ENCODE measurements at places on chromosomes 7 and 10. TPM values are rescaled to one million over a fixed set of nuclear protein-coding genes. Genes with fewer than 3 reads are reported as not detected.
A peak's percentile ranks its signal among the peaks of the same experiment; 100 is the strongest.

OPALIN gene
- not detected for total RNA-seq

GRCh38 chr7:156840134-156840533 is 52.8 kb downstream of the LMBR1 start:
- DNase-seq = no peak

- DNase-seq = peak; percentile 27
Observed at GRCh38 chr10:323651-324293, 188.5 kb downstream of the ZMYND11 start.

DNA sequence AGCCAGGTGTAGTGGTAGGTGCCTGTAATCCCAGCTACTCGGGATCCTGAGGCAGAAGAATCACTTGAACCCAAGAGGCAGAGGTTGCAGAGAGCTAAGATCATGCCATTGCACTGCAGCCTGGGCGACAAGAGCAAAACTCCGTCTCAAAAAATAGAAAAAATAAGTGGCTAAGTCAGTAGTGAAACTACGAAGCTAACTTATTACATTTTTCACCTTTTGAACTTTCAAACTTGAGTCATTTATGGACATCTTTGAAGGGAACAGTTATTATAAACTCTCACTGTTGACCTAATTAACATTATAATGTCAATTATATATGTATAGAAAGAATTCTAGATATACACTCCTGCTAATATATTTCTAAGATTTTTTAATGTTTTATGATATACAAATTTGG is 541.5 kb upstream of the C7orf33 start:
- DNase-seq = no peak

GRCh38 chr7:28132959-28133870 is 47.4 kb downstream of the JAZF1 start:
- DNase-seq = no peak

INA gene
- 0.27 TPM for total RNA-seq

NOBOX gene
- not detected for total RNA-seq

DNA sequence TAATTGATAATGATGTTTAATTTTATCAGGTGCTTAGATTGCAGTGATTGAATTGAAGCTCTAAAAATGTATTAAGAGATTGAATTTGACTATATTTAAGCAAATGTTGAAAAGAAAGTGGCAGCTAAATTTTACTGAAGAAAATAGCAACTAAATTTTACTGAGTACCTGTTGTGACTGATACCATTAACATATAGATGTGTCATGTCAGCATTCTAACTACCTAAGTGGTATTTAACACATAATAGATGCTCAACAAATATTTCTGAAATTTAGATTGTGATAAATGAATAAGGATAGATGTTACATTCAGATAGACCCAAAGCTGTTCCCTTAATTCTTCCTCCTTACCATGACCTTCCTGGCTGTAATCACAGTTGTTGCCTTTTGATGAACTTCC is 350.9 kb upstream of the VWC2 start:
- no peak for DNase-seq

DNA sequence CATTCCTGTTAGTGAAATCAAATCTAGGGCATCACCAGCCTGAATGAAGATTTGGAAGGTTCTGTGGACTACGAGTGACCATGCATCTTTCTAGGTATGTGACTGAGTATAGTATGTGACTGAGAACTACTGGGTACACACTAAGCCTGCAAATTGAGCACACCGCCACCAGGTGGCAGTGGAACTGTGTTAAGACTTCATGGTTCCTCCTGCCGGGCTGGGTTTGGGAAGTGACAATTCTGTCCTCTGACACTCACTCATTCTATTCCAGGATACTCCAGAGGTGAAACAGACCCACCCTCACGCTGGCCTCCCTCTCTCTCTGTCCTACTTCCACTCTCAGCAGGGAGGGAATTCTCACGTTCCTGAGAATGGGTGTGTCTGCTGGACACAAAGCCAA is 84.0 kb upstream of the TMEM248 start:
- DNase-seq = no peak

GRCh38 chr10:62005687-62006086 is 104.2 kb downstream of the ARID5B start:
- DNase-seq = no peak

DNA sequence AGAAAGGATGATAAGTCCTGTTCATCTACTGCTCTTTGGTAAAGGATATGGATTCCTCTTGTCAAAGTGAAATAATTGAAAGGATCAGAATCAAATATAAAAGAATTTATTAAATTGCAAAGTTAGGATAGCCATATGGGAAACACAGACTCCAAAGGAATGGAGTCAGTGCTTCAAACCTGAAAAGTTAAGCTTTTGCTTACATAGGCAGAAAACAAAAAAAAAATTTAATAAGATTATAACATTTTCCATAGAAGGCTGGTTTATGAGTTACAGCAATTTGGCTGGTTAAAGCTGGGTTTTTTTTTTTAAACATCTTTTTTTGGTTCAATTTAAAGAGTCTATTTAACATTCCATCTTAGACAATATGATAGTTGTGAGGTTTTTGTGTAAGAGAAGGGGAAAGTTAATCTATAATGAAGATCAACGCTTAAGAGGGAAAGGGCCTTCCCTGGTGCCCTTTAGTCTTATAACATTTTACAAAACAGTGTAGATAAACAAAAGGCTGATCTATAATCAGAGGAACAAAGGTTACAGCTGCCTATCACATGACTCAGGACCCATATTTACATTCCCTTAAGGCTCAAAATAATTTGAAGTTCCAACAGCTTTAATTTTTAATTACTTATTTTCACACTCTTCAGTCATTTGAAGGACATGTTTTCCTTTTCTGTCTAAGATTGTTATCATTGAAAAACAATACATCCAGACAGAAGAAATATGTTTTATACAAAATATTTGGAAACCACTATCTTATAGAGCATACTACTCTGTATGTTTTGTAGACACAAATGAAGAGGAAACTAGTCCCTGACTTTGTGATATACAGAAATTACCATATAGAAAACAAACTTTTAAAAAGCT is 234.3 kb upstream of the MBL2 start:
- DNase-seq = no peak

DNA sequence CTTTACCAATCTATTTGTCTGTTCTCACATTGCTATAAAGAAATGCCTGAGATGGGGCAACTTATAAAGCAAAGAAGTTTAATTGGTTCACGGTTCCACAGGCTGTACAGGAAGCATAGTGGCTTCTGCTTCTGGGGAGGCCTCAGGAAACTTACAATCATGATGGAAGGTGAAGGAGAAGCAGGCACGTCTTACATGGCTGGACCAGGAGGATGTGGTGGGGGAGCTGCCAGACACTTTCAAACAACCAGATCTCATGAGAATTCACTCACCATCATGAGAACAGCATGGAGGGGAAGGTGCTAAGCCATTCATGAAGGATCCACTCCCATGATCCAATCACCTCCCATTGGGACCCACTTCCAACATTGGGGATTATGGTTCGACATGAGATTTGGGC is 64.8 kb upstream of the SEPHS1 start:
- no peak for DNase-seq

FAM204A gene
- total RNA-seq = 65.0 TPM

DNA sequence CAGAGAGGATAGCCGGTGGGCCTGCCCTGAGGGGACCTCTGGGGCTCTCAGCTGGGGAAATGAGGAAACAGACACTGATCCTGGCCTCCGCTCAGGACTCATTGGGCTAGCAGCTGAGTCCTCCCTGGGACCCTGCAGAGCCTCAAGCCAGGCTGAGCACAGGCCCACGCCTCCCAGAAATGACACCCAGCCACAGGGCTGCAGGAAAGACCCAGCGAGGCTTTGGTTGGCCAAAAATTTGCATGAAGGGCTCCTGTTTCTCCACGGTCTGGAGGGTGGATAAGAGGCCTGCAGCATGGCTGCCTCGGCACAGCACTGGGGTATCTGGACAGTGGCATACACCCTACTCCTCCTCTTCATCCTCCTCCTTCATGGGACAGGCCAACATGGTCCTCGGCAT is 60.4 kb downstream of the ZNF33B start:
- DNase-seq = no peak

GRCh38 chr7:14207138-14207537 is 217.7 kb upstream of the ETV1 start:
- DNase-seq = no peak

- no peak for DNase-seq
Observed at GRCh38 chr10:120700426-120700825, 150.7 kb upstream of the WDR11 start.

- DNase-seq = no peak
Observed at GRCh38 chr10:122510736-122511135, 49.4 kb downstream of the HTRA1 start.

GRCh38 chr10:103605359-103606096 is 112.0 kb downstream of the NEURL1 start:
- peak; percentile 28 for DNase-seq

DNA sequence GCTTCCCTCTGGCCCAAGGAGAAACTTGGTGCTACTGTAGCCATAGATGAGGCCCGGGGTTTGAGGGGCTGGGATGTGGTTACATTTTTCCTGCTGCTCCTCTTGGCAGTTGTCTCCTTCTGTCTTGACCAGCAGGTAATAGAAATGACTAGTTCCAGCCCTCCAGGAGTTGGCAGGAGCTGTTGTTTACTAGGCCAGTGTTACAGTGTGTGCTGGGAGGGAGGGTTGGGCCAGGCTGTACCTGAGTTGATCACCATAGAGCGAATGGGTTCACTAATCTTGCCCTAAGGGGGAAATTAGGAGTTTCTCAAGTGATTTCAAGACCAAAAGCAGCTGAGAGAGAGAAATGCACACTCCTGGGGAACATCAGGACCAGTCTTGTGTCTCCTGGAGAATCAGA is 34.9 kb downstream of the PAX2 start:
- no peak for DNase-seq

NPFFR1 gene
- not detected for total RNA-seq

DNA sequence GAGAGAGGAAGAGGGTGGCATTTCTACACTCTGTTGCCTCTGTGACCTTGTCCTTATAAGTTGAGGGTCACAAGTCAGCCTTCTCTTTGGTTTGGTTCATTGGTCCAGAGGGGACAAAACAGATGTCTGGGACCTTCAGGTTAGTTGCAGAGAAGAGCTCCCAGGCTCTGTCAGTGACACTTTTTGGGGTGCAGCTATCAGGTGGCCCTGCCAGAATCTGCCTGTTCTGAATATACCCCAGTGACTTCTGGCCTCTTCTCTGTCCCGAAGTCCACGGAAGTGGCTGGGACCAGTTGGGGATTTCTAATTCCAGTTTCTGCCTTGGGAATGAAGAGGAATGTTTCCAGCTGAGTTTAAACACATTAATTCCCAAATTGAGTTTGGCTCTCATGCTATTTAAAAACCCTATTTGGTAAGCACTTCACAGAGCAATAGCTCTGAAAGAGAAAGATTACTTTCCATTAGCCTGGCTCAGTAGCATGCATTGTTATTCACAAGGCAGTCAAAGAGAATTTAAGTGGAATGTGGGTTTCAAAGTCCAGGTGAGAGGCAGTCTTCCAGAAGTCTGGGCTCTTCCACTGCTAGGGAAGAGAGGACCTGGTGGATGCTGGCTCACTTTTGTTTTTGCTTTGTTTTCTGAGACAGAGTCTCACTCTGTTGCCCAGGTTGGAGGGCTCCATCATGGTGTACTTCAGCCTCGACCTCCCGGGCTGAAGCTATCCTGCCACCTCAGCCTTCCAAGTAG is 237.8 kb upstream of the GALNT17 start:
- DNase-seq = no peak

DNA sequence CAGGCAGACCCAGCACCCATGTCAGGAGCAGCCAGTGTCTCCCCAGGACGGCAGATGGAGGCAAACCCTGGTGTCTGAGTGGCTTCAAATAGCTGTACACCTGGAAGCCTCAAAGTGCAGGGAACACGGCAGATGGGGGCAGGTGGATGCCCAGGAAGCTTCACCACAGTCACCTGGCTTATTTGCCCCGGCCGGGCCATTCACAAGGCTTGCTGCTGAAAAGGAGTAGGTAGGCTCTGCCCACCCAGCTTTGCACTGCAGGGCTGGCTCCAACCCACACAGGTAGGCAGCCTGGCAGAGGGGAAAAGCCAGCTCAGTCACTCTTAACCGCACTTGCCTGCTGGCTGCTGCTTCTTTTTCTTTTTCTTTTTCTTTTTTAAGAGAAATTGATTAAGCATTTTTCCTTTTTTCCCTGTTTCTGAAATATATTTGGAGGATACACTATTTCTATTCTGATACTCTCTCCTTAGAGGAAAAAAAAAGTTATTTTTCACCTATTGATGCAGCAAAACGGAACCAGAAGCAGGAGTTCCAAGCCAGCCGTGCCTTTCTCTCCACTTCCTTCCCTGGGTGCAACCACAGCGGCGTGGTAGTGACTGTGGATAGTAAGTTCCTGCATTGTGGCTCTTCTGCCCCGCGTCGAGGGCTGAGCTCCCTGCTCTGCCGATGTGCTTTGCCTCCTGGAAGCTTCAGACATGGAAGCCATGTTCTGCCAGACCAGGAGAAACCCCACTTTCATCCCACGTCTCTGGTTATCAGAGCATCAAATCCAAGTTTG is 118.3 kb downstream of the KLF6 start:
- peak; percentile 58 for DNase-seq

IQUB gene
- not detected for total RNA-seq

- no peak for DNase-seq
Observed at GRCh38 chr10:35133586-35133985, 6.9 kb downstream of the CREM start.

DNA sequence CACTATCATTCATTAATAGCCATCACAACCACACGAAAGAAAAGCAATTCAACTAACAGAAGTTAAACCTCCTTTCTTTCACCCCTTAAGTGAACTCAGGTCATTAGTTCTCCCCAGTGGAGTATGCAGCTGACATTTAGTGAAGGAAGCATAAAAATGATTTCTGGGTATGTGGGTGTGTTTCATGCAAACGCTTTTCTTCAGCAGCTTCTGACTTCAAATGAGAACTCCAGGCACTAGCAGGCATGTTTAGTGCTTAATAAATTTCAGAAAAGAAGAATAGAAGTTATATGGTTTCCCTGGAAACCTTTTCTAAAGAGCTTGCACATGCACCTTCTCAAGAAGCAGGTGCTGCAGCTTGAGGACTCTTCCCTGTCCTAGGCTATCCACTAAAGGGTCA is 62.5 kb downstream of the PIK3CG start:
- no peak for DNase-seq

LRRC4 gene
- total RNA-seq = 2.8 TPM

GRCh38 chr10:118041316-118041715 is 5.4 kb downstream of the RAB11FIP2 start:
- DNase-seq = no peak

SSC4D gene
- total RNA-seq = 0.87 TPM

DNA sequence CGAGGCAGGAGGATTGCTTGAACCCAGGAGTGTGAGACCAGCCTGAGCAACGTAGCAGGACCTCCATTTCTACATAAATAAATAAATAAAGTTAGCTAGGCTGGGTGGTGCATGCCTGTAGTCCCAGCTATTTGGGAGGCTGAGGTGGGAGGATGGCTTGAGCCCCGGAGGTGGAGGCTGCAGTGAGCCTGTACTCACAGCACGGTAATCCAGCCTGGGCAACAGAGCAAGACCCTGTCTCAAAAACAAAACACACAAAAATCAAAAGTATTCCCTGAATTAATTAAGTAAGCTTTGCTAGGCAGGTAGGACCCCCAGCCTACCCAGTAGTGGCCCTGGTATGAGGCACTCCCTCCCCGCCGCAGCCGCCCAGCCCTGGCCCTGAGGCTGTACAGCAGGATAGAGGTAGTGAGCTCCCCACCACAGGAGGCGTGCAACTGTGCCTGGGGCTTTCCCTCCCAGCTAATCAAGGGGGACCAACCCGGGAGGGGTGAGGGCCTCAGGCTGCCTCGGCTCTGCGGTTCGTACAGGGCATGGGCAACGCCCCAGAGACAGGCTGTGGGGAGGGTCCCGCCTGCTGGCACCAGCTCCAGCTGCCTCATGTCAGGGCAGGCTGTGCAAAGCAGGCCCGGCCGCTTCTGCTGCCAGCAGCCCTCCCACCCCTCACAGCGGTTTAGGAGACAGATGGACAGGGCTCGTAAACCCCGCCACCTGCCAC is 1.0 kb upstream of the CYP2W1 start:
- no peak for DNase-seq

GRCh38 chr7:43198599-43199090 is 86.2 kb downstream of the HECW1 start:
- DNase-seq = no peak
